ENCODE measurements at places on chromosomes 12 and 14.

DNA sequence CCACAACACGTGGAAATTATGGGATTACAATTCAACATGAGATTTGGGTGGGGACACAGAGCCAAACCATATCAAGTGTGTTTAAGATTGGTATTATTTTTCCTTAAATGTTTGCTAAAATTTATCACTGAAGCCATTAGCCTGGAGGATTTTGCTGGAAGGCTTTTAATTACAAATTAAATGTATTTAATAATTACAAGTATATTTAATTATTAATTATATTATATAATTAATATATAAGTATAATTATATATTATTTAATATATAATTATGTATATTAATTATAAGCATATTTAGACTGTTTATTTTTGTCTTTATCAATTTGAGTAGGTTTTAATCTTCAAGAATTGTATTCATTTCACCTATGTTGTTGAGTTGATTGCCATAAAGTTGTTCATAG lies 427.4 kb upstream of the FLRT2 start:
- no peak for DNase-seq

DNA sequence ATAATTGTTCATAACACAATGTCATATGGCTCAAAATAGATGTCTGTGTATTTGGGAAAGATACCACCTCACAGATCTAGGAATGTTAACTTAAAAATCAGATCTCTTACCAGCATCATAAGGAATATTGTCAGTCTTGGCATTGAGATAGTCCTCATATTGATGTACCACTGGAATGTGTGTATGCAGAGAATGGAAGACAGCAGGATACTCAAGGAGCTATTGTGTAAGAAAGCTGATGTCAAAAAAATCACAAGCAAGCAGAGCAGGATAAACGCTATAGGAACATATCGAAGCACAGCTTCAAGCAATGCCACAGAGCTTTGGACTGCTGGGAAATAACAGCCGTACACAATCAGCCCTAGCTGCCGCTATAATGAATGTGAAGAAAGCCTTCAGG lies 45.1 kb upstream of the GRIN2B start:
- no peak for DNase-seq

DNA sequence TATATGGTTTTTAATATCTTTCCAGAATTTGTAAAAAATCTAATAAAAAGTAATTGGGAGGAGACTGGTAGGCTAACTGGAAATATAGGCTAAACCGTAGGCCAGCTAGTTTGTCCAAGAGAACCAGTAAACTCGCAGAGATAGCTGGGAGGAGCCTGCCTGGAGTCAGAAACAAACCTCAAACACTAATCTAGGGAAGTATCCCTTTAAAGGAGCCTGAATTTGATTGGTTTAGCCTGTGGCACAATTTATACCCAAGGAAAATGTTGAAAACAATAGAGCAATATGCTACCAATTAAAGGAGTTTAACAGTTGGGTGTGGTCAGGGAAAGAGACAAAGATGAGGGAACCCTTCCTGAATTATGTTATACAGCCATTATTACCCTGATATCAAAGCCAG lies 109.6 kb downstream of the EML5 start:
- no peak for DNase-seq

GRCh38 chr14:42541535-42542001 lies 934.9 kb downstream of the LRFN5 start:
- DNase-seq, result no peak

DNA sequence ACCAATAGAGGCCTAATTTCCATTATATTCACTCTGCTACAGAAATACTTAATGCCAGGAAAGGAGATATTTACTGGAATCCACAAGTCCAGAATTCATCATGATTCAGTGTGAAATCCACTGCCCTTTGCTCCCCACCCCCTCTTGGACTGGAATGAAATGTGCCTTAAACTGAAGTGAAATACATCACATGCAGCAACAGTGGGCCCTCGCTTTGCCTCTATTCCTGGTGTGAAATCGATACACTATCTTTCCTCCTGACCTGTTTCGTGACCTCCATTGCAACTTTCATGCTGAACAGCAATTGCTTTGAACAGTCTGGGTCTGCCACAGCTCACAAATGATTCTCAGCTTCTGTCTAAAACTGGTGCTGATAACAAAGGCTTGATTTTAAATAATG lies 100.6 kb downstream of the NPAS3 start:
- no peak for DNase-seq

- no peak for DNase-seq
Measured at GRCh38 chr12:99097171-99097570, 452.1 kb downstream of the APAF1 start.

GRCh38 chr12:82758749-82759330 lies 72.1 kb downstream of the TMTC2 start:
- no peak for DNase-seq

DNA sequence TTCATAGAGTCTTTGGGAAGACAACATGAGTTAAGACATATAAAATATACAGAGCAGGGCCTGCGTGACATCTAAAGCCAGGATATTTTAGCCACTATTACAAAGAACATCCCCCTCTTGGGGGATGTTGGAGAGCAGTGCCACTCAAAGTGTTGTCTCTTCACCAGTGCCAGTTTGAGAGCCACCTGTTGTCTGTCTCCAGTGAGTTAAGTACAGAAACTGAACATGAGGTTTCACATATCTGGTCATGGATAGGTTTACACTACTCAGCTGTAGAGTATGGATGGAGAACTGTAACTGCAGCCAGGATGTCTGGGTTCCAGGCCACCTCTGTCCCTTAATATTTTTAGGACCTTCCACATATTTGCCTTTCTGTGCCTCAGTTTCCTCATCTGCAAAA lies 39.1 kb downstream of the RNFT2 start:
- no peak for DNase-seq

DNA sequence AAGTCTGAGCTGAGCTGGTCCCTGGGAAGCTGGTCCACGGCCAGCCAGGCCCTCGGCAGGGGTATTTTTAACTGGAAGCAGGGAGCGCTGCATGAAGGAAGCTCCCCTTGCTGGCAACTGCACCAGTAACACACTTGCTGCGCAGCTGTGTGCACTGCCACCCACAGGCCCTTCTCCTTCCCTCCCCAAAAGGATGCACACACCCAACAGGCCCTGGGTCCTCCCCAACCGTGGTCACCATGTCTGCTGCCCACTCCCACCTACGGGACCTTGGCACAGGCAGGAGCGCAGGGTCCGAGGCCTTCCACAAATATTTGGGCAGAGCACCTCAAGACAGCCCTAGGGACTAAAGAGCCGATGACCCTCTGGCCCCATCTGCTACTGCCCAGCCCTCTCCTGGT lies 157.0 kb upstream of the PRMT8 start:
- DNase-seq, result no peak

- DNase-seq, result no peak
Measured at GRCh38 chr12:100767371-100767770, 27.2 kb upstream of the ANO4 start.

- DNase-seq, result no peak
Measured at GRCh38 chr12:15222219-15222618, 1.0 kb upstream of the RERG start.

- DNase-seq, result peak; percentile 63
Measured at GRCh38 chr12:118055144-118055557, 5.8 kb downstream of the WSB2 start.

- DNase-seq, result no peak
Measured at GRCh38 chr12:32926356-32926755, 29.8 kb upstream of the PKP2 start.

DNA sequence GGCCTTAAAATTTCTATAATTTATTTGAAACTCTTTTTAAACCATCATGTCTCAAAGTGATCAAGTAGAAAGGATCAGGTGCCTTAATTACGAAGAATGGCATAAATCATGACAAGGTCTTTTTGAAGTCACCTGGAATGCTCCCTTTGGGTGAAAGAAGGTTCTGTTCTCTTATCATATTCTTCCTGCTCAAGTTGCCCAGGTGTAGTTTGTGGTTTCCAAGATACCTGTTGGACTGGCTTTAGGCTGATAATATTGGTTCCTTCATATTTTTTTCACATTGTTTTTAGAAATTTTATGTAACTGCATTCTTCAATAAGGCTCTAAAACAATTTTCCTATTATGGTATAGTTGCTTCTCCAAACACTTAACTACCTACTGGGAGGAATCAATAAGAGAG lies 29.2 kb downstream of the RASSF3 start:
- no peak for DNase-seq

- no peak for DNase-seq
Measured at GRCh38 chr12:10601860-10602259, 11.5 kb downstream of the MAGOHB start.

- no peak for DNase-seq
Measured at GRCh38 chr12:131232036-131232435, 278.3 kb downstream of the ADGRD1 start.

GRCh38 chr14:23636317-23637211 lies at the start of gene DHRS2:
DHRS2 (plus strand) TSS chr14:23636364; CDS start chr14:23638865, 2,501 bp downstream.
- no peak for DNase-seq

GRCh38 chr14:51024377-51024776 lies 70.5 kb downstream of the TRIM9 start:
- DNase-seq, result no peak

- peak; percentile 60 for DNase-seq
Measured at GRCh38 chr12:6328945-6329702, 12.8 kb downstream of the TNFRSF1A start.

DNA sequence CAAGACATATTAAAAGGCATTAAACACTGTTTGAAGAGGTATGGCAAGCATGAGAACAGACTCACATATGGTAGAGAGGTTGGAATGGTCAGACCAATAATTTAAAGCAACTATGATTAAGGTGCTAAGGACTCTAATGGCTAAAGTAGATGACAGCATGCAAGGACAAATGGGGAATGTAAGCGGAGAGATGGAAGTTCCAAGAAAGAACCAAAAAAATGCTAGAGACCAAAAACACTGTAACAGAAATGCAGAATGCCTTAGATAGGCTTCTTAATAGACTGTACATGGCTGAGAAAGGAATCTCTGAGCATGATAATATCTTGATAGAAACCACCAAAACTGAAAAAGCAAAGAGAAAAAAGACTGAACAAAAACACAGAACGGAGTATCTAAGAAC lies 77.4 kb downstream of the RIN3 start:
- DNase-seq, result no peak

DNA sequence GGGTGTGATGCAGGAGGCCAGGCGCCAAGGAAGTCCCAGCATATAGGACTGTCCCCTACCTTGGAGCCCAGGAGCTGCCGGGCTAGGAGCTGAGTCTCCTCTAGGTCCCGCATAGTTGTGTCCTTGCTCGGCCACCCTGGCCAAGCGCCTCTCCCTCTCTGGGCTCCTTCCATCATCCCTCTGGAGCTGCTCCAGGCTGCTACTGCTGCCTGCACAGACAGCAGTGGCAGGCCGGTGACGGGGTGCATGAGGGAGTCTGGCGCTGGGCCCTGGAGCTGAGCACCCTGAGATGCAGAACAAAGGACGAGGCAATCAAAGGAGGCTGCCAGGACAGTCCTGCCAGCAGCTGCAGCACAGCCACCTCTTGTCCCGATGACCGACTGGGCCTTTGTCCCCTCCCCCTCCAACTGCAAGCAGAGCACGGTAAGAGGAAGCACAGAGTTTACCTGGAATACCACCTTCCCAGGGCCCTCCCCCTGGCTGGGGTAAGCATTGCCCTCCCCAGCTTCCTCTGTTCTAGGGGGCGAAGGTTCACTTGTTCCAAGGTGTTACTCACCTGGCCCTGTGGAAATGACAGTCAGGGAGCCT lies 10.4 kb downstream of the DTX1 start:
- DNase-seq, result peak; percentile 43

GRCh38 chr12:107791465-107792089 lies 17.1 kb downstream of the ASCL4 start:
- no peak for DNase-seq

- DNase-seq, result no peak
Measured at GRCh38 chr12:74776378-74776777, 238.7 kb downstream of the ATXN7L3B start.

GRCh38 chr12:68487721-68488309 lies 122.9 kb upstream of the RAP1B start:
- no peak for DNase-seq

DNA sequence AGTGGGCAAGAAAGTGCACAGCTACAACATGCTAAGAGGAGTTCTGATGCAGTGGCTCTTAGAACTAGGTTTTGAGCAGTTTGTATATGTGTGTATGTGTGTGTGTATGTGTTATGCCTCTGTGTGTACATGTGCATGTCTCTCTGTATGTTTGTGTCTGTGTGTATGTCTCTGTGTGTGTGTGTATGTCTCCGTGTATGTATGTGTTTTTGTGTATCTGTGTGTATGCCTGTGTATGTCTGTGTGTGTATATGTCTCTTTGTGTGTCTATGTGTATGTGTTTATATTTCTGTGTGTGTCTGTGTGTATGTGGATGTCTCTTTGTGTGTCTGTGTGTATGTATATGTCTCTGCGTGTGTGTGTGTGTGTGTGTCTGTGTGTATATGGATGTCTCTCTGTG lies 139.6 kb downstream of the C12orf75 start:
- DNase-seq, result no peak

DNA sequence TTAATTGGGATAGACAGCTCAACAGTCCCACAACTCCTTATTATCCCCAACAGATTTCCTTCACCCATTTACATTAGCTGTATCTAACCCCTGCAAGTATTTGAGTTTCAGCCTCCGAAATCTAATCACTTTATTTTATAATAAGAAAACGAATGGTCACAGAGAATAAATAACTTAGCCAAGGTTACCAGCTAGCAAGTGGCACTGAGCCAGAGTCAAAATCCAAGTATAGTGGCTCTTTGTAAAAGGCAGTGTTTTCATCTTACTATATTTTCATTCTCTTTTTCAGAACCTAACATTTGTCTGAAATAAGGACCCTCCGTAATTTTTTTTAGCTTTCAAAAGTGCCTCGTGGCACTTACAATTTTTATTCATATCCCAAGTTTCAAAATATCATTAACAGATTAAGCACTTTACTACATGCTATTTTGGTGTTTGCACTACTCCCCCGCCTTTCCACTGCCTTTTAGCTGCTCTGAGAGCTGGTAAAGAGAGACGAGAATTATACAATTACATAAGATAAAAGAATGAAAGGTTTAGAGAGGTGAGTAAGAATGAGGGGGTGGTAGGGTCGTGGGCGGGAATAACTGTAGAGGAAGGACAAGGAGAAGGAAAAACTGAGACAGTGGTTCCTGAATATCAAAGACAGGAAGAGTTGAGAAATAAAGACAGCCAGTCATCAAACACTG lies 3.7 kb upstream of the USP15 start:
- peak; percentile 26 for DNase-seq

GRCh38 chr12:3529281-3529680 lies 38.3 kb downstream of the PRMT8 start:
- no peak for DNase-seq

- DNase-seq, result no peak
Measured at GRCh38 chr12:96890331-96890730, 16.7 kb upstream of the NEDD1 start.

- no peak for DNase-seq
Measured at GRCh38 chr14:73477618-73478266, 13.0 kb upstream of the RIOX1 start.

DNA sequence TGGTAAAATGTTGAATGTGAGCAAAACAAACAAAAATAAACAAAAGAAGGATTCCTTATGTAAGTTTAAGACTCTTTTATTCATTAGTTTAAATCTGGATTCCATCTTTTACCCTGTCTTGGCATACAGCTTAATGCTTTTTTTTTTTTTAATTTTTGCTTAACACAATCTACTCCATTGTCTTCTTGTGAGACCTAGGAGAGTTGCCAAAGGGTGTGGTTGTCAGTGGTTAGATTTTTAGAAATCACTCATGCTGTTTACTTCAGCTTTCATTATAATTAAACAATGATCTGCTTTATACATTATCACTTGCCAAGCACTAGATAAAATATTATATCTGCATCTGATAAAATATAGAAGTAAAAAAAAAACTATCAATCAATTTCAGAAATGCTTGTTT lies 77.7 kb upstream of the KITLG start:
- no peak for DNase-seq

- DNase-seq, result peak; percentile 66
Measured at GRCh38 chr12:91877022-91877421, 268.6 kb downstream of the BTG1 start.
